H9 (cell line): ENCODE measurements at places on chromosomes 4 and X.
A peak's percentile ranks its signal among the peaks of the same experiment; 100 is the strongest.

DNA sequence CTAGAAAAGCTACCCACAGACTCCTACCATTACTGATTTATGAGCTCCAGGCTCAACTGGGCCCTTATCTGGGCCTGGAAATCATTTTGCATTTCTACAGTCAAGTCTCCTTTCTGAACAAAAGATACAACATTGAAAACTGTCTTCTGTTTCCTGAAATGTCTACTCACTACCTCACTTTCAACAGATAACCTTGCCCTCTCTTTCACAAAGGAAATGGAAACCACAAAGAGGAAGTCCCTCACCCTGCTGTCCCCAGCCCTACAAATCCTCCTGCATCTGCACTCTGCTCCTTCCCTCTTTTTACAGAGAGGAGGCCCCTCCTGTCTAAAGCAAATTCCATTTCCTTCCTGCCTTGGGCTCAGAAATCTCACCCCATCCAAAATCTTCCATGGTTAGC is 24.8 kb upstream of the CYBB start:
- no peak for DNase-seq

DNA sequence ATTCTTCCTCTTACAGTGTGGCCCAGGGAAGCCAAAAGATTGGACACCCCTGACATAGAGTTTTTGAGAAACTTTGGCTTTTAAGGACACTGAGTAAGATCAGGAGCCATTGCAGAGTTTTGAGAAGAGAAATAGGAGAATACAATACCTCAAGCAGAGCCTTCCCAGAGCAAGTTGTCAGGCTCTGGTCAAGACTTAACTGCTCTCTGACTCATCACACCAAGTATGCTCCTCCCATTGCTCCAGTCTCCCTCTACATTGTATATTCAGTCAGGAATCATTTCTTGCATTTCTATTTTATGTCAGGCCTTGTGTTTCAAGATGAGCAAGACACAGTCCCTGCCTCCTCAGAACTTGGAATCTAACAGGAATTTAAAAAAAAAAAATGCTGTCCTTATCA is 176.4 kb upstream of the FMR1 start:
- DNase-seq = no peak

- DNase-seq = no peak
Measured at GRCh38 chr4:112938461-112939058, 110.9 kb upstream of the ANK2 start.

GRCh38 chr4:90375081-90375480 is 247.9 kb downstream of the CCSER1 start:
- DNase-seq = no peak

DNA sequence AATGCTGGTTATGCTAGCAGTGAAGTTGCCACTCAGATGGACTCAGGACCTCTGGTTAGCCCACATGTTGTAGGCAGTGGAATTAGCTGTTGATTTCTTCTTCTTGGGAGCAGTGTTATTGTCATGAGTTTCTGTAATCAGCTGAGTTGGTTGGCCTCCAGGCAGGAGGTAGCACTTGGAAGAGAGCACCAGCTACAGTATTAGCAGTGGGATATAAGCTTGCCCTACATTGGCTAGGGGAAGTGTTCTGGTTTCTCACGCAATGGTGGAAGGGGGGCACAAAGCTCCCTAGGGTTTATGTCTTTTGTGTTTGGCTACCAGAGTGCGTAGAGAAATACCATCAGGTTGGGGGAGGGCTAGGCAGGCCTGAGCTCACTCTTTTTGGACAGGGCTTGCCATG is 34.0 kb upstream of the UCP1 start:
- DNase-seq = no peak

DNA sequence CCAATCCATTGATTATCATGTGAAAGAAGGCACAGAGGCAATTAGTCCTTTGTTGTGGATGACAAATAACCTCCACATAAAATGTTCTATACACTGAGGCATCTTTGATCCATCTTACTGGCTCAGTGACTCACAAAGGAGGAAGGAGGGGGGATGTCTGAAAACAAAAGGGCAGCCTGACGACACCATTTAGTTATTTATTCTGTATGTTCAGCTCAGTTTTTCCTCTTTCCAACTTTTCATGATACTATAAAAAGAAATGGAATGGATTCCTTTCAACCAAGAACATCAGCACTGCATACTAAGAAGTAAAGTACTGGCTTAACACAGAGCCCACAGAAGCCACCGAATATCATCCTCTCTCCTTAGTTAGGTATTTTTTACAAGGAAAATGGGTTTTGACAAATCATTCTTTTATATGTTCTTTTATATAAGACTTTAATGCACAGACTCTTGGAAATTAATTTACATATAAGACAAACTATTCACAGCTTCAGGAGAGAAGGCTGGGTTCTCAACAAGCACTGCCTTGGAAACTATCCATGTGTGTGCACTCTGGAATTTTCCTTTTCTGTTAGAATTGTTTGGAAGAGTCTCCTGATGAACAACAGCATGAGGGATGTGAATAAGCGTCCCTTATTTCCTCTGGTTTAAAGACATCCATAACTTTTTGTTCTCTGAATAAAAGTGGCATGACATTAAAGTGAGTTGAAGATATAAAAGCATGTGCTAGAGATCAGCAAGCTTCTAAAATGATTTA is 135.6 kb downstream of the TSPAN5 start:
- DNase-seq = no peak

DNA sequence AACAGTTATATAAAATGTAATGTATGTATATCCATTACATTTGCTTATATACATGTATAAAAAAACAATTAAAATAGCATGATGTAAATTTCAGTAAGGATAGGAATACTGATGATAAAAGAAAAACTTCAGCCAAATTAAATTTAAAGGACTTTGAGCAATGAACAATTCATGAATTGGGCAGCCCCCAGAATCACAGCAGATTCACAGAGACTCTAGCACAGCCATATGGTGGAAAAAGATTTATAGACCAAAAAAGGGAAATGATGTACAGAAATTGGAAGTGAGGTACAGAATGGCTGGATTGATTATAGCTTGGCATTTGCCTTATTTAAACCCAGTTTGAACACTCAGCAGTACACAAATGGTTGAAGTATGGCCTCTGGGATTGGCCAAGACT is 34.7 kb upstream of the RAB40AL start:
- no peak for DNase-seq

DNA sequence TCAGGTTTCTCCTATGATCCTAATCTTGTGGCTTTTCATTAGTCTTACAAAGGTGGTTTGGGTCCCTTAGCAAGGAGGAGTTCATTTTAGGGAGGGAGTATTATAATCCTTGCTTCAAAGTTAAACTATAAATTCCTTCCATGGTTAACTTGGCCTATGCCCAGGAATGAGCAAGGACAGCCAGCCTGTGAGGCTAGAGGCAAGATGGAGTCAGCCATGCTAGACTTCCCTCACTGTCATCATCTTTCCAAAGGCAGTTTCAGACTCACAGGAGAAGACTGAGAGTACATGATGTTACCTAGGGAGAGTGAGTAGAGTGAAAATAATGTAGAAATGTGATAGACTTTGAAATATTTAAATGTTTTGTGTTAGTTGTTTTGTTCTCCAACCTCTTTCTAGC is 192.3 kb downstream of the GPAT3 start:
- DNase-seq = no peak

DNA sequence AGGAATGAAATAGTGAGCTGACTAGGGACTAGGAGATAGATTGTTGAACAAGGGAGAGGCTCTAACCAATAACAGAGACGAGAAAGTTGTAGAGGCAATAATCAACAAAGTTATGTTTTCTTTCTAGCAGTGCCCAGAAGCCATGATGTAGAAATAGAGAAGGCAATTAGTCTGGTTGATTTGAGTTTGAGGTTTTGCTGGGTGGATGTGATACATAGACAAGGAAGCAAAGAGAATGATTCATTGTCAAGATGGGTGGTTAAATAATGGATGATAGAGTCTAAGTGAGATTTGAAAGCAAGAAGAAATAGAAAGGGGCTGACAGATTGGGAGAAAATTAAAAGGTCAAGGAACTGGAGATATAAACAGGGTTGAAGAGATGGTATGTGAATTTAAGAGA is 11.2 kb downstream of the RBM41 start:
- DNase-seq = no peak

DNA sequence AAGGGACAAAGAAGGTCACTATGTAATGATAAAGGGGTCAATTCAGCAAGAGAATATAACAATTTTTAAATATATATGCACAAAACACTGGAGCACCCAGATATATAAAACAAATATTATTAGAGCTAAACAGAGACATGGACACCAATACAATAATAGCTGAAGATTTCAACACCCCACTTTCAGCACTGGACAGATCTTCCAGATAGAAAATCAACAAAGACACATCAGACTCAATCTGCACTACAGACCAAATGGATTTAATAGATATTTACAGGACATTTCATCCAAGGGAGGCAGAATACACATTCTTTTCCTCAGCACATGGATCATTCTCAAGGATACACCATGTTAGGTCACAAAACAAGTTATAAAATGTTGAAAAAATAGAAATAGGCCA is 111.4 kb downstream of the SOX3 start:
- DNase-seq = no peak

- no peak for DNase-seq
Measured at GRCh38 chr4:152165846-152166245, 370.0 kb downstream of the FBXW7 start.

DNA sequence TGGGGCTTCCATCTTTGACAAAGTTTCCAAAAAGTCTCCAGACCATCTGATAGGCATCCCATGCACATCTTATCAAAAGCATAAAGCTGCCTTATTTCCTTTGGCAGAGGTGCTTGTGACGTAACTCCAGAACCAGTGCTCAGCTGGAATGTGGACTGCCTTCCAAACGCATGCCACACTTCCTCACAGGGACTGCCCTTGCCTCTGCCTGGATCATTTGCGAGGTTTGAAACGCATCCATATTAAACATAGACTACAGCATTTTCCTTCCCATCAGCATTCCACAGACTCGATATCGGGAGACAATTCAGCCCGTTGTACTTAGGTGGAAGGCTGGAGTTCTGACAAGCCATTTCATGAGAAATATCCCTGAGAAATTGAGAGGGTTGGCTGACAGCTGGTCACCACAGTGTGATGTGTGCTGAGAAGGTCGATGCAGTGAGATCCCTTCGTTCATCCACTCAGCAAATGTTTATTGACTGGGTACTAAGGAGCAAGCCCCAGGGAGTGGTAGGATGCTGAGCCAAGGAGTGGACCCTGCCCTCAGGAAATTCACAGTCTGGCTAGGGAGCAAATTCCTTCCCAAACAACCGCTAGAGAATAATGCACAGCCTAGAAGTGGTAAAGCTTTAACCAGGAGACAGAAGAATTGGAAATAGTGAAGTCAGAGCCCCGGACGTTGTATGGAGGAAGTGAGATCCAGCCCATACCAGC is 376.0 kb downstream of the BCOR start:
- DNase-seq = no peak

DNA sequence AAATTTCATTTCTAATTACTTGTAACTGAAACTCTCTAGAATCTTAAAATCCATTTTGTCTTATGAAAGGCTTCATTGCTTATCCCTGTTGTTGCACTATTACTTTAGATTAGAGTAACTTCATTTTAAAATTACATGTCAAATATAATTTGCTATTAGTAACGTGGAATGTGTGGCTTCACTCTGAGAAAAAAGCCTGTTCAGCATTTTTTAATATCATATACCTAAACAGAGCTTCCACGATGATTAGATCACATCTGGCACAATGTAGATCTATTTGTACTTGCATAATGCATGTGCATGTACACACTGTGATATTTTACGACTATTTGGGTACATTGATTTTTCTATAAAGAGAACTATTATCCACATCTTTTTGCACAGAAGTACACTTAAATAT is 648.1 kb downstream of the RPA4 start:
- no peak for DNase-seq

DNA sequence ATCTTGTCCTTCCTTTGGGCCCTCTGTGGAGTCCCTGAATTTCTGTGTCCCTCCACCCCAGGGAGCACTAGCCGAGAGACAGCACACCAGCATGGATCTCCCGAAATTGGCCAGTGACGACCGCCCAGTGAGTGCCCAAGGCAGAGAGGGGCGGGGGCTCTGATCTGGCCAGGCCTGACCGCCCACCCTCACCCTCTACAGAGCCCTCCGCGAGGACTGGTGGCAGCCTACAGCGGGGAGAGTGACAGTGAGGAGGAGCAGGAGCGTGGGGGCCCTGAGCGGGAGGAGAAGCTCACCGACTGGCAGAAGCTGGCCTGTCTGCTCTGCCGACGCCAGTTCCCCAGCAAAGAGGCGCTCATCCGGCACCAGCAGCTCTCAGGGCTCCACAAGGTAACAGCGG is 8.4 kb upstream of the UBA1 start:
- no peak for DNase-seq

DNA sequence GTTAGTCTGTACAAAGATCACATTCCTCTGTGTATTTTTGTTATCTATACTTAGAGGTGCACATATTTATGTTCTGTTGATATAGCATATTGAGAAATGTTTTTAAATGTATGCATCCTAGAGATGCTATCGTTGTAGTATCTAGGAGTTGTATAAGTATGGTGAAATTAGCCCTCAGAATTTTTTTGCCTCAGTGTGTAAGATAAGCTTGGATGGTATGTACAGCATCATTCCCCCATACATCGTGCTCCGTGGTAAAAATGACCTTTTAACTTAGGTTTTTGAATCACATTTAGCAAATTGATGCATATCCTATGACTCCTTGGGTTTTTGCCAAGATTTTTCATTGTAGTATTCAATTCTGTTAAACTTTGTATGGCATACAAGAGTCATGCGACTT is 113.5 kb downstream of the RPA4 start:
- no peak for DNase-seq

GRCh38 chr4:87066403-87067123 is 131.8 kb downstream of the AFF1 start:
- DNase-seq = no peak

DNA sequence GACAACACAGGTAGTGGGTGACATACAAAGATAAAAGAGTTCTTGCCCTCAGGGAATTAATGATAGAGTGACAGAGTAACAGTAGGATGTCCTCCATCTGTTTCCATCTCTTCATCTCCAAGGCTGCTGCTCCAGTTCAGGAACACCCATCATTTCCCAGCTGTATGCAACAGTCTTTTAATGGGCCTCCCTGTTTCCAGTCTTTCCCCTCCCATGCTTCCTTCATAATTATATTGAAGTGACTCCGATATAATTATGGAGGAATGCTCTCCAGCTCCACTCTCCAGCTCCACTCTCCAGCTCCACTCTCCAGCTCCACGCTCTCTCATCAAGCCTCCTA is 65.3 kb upstream of the MSN start:
- DNase-seq = no peak

DNA sequence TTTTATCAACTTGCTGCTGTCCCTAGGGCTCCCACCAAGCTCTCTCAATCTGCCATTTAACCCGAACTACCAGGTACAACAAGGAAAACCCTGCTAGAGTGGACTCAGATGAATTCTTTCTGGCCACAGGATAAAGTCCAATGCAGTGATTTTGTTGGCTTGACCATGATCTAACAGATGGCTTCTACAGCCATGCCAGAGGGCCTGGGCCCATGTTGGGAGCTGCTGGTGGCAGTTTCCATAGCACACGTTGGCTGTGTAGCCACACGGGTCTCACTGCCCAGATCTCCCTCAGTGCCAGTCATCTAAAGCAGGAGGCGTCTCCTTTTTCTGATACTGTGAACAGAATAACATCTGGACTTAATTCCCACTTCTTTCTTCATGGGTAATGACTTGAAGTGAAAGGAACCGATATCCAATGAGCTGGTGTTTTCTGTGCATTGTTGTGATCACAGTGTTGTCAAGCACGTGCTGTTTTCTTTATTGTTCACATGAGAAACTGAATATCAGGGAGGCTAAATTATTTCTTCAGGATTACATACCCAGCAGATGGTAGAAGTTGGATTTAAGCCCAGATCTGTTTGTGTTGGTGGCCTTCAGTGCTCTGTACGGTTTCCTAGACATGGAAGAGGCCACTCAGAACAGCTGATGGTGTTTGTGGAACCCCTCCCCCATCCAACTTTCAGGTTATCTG is 85.2 kb upstream of the CLCN4 start:
- no peak for DNase-seq

GRCh38 chr4:140078366-140078765 is 75.6 kb downstream of the MAML3 start:
- peak; percentile 77 for DNase-seq
